ENCODE measurements at places on chromosomes 3 and 15. TPM values are rescaled to one million over a fixed set of nuclear protein-coding genes. Genes with fewer than 3 reads are reported as not detected.

DNA sequence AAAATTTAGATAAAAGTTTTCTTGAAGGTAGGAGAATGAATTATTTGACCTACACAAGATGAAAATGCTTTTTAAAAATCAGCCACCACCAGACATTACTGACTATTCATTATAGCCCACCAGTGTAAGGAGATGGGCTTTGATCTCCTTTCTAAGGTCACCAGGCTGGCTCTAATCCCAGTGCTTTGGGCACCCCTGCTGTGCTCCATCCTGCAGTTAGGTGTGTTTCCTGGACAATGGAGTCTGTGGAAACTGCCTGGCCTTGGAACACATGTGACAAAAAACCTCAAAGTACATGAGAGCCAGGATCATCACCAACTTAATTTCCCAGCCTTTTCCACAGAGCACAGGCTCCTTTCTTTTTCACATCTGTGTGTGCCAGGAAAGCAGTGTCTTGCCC lies 260.9 kb downstream of the CHST2 start:
- H3K36me3 ChIP-seq, result no peaks in the 10 kb centered on the region
- H3K27ac ChIP-seq, result no peak overlapping the region
- H3K27me3 ChIP-seq, result no peaks in the 10 kb centered on the region
- no peak overlapping the region for H3K4me3 ChIP-seq
- no peaks in the 10 kb centered on the region for H3K4me1 ChIP-seq

DNA sequence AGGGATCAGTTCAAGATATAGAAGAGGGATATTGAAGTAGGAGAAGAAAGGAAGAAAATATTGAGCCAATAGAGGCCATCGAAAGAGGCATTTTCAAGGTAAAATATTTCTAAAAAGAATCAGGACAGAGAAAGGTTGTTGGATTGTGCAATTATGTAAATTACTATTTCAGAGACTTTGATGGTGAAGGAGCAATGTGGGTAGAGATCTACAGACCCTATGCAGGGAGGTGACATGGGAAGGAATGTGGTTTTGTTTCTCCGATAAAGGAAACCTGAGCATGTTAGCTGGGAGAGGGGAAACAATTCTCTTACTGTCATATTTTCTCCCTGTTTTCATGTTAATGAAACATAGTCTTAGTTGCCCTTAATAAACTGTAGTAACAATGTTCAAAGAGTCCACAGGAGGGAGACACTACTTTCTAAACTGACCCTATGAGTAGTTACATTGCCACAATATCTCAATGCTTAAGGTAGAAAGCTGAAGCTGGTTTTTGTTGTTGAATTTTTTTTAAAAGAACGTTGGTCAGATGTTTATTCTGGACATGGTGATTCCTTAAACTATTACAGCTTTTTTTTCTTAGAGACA lies 133.3 kb downstream of the GRM7 start:
- H3K4me1 ChIP-seq, result no peaks in the 10 kb centered on the region
- no peaks in the 10 kb centered on the region for H3K36me3 ChIP-seq
- DNase-seq, result no peak
- no peaks in the 10 kb centered on the region for H3K27me3 ChIP-seq
- H3K4me3 ChIP-seq, result no peak overlapping the region

GRCh38 chr3:35275768-35276167 lies 363.6 kb upstream of the ARPP21 start:
- no peak overlapping the region for H3K4me3 ChIP-seq
- no peaks in the 10 kb centered on the region for H3K36me3 ChIP-seq
- H3K27ac ChIP-seq, result no peak overlapping the region

DNA sequence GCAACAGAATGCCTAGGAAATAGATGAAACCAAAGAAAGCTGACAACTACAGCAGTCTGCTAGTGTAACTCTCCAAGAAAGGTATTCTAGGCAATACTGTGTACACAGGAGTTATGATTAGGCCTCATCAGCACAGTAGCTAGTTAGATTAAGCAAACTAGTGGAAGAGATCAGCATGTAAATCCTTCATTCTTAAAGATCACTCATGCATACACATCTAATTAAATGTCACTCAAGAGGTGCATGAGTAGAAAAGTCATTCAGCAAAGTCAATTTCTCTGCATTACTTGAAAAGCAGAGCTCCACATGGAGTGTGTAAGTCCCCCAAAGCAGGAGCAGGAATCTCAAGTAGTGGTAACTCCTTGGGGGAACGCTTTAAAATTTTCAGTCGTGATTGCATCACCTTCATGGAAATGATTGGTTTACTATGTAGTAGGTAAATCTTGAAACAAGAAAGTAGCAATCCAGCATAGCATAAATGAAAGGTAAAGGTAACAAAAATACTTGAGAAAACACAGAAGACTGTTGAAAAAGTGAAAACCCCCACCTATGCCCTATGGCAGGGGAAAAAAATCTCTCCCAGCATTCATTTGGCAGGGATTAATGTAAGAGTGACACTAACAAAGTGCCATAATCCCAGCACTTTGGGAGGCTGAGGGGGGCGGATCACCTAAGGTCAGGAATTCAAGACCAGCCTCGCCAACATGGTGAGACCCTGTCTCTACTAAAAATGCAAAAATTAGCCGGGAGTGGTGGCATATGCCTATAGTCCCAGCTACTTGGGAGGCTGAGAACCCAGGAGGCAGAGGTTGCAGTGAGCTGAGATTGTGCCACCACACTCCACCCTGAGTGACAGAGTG lies 29.4 kb upstream of the PPIB start:
- no peak overlapping the region for H3K27ac ChIP-seq
- no peak for DNase-seq
- no peaks in the 10 kb centered on the region for H3K36me3 ChIP-seq

GRCh38 chr15:44698641-44699040 lies 12.5 kb downstream of the PATL2 start:
- no peaks in the 10 kb centered on the region for H3K4me1 ChIP-seq
- no peaks in the 10 kb centered on the region for H3K36me3 ChIP-seq
- no peak overlapping the region for H3K4me3 ChIP-seq
- DNase-seq, result no peak

- DNase-seq, result no peak
- no peaks in the 10 kb centered on the region for H3K27me3 ChIP-seq
Measured at GRCh38 chr3:192181151-192181550, 546.2 kb downstream of the FGF12 start.

DNA sequence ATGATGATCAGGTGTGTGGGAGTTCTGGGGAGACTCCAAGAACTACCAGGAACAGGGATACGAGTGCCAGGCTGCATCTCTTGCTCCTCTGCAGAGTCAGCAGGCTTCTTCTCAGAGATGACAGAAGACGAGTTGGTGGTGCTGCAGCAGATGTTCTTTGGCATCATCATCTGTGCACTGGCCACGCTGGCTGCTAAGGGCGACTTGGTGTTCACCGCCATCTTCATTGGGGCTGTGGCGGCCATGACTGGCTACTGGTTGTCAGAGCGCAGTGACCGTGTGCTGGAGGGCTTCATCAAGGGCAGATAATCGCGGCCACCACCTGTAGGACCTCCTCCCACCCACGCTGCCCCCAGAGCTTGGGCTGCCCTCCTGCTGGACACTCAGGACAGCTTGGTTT lies 7.9 kb downstream of the PRRT3 start:
- H3K4me1 ChIP-seq, result no peaks in the 10 kb centered on the region
- H3K27me3 ChIP-seq, result no peaks in the 10 kb centered on the region

The CISH gene
- 4.4 TPM for total RNA-seq

The GOLGA8O gene
- not detected for total RNA-seq

The IQCH gene
- 0.96 TPM for total RNA-seq

Measured in GM12878 (cell line).